HCT116 (cell line): ENCODE measurements at places on chromosomes 5 and 9. TPM values are rescaled to one million over a fixed set of nuclear protein-coding genes. Genes with fewer than 3 reads are reported as not detected.

- no peak for DNase-seq
Measured at GRCh38 chr5:158060212-158060611, 201.3 kb upstream of the CLINT1 start.

DNA sequence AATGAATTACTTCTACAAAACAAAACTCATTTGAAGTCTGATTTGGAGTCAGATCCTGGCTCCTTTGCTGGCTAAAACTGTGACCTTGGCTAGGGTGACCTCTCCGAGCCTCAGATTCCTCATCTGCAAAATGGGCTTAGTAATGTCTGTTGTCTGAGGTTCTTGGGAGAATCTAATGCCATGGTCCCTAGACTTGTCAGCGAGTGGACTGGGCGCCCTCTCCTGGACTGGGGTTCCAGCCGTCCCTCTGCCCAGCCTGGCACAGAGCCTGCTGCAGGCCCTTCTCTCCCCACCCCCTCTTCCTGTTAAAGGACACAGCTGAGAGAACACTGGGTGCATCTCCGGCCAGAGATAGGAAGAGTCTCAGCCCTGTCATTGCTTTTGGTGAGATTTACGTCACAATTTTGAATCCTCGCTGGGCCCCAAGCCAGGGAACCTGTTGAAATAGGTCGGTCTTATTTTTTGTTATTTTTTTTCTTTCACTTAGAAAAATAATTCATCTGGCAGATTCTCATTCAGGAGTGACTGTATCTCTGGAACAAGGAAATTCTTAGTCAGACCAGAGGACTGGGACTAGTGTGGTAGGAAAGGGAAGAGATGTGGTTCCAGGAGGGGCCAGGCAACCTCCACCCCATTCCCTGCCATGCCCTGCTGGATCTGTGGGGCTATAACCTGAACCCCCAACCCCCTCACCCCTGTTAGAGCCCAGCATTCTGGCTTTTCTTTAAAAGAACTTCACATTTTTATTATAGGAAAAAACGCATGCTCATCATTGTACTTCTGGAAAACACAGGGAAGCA lies 48.2 kb upstream of the RPL26L1 start:
- peak; percentile 21 for DNase-seq

DNA sequence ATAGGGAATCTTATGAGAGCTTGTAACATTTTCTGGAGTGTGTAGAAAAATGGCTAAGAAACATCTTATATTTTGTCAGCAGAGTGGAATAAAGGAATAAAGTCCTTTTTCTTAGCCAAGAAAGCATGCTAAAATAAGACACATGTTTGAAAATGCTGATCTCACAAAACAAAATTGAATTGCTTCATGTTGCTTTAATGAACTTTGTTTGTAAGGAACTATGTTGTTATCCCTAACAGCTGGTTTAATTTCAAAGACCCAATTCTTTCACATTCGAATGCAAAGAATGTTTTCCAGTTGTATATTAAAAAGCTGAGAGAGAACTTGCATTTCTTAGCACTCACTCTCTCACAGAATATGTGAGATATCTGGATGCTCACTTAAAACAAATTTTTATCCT lies 107.6 kb downstream of the MUSK start:
- DNase-seq: no peak

The UNC5A gene
- 10.1 TPM for total RNA-seq

The TMOD1 gene
- 4.4 TPM for total RNA-seq
